Stimulated activated CD4-positive, alpha-beta T cell treated with anti-CD3 and anti-CD28 coated beads, Interleukin-15, amount 100 ng/mL, for 1 hour (primary cell): ENCODE measurements at places on chromosomes 7 and 10.

GRCh38 chr7:102389810-102390209, 6.4 kb upstream of the PRKRIP1 start:
- DNase-seq: no peak

DNA sequence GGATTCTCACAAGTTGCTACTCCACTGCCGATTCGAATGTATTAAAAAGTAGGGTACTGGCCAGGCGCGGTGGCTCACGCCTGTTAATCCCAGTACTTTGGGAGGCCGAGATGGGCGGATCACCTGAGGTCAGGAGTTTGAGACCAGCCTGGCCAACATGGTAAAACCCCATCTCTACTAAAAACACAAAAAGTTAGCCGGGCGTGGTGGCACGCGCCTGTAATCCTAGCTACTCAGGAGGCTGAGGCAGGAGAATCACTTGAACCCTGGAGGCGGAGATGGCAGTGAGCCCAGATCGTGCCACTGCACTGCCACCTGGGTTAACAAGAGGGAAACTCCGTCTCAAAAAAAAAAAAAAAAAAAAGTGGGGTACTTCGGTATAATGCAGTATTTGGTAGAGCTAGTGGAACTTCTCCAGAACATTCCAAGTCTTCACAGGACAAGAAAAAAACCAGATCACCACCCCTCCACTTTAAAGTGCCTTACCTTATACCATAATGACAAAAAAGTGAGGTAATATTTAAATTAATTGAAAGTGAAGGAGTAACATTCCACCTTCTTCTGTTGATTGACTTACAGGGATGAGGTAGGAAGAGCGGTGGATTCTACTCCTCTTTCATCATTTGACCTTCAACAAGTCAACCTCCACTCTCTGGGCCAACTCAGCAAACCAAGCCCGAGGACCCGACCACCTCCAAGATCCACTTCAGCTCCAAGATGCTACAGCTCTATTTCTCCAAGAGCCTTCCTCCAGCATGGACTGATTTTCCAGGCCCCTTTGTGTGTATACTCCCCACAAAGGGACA, 2.0 kb downstream of the BAZ1B start:
- no peak for DNase-seq

GRCh38 chr10:122152544-122152943, 118.6 kb upstream of the BTBD16 start:
- DNase-seq: no peak

GRCh38 chr7:86814661-86815379, 171.1 kb downstream of the GRM3 start:
- no peak for DNase-seq

GRCh38 chr7:150356265-150356897, 12.2 kb upstream of the REPIN1 start:
- DNase-seq: no peak

DNA sequence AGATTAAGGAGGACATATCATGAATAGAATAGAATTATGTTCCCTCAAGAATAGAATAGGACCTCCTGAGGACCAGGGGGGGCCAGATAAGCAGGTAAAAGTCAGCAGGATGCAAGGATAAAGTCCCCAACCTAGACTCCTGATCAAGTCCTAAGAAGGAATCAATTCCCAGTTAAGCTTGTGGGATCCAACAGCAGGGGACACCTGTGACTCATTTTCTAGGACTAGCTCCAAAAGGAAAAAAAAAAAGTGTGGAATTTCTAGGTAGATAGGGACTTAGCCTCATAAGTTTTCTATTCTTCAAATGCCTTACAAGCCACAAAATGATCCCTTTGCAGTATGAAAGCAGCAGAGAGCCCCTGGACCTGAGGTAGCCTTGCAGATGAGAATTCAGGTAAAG, 336.2 kb downstream of the WDR11 start:
- no peak for DNase-seq

GRCh38 chr7:68176974-68177373, 1180.3 kb downstream of the TYW1 start:
- no peak for DNase-seq

DNA sequence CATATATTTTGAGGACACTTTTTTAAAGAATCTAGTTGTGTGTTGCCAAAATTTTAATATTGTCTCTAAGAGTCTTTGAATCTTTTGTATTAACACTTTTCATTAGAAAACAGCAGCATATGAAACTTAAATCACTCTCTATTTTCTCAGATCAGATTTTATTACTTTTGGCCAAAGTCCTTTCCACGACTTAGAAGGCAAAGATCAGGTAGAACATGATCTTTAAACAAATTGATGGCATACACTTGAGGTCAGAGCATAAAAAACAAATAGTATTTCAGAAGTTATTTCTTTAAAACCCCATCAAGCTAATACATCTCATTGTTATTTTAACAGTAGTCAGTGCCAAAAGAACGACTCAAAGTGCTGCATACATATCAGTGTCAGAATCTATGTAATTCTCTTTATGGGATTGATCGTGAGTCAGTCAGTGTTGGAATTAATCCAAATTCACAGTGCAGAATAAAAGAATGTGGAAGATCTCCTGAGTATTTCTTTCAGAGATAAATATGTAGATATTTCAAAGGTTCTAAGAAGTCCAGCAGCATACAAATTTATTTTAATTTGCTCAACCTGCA, 9.6 kb upstream of the AGMO start:
- no peak for DNase-seq

DNA sequence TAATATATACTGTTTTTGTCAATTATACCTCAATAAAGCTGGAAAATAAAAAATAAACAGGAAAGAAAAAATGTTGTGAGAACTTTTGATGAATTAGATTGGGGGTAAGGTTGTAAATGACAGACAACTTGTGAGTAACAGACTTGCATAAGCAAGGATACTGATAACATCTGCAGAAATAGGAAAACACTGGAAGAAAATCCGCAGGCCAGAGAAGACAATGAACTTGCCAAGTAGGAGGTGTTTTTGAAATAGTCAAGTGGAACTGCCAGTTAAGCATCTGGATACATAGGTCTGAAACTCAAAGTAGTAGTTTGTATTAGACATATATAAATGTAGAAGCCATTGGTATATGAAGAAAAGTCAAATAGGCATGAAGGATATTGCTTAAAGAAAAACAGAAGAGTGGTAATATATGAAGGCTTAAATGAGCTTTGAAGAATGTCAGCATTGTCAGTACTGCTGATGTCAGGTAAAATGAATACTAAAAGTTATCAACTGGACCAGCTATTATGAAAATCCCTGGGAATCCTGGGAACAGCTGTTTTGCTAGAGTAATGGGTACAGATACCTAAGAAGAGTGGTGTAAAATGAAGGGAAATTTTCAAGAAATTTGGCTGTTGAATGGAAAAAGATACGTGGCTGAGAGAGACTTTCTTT, 58.7 kb downstream of the DNAJC1 start:
- DNase-seq: no peak

DNA sequence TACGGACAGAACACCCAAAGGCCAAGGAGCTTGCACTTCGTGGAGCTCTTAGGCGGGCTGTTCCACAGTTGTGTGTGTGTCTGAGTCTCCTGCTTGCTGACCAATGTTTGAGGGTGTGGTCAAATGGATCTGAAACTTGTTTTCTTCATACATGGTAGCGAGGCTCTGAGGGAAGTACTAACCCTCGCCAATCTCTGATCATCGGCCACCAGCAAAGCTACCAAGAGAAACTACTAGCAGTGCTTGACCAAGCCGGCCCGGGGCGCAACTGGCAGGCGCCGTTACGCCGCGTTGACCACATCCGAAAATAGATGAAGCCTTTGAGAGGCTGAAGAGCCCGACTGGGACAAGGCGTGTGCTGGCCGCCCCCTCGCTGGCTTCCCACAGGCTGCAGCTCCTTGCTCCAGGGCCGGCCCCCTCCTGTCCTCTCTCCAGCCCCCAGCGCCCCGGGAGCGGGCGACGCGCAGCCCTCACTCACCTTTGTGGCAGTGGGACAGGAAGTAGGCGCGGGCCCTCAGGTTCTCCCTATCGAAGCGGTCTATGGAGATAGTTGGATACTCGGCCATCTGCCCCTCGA, 384 bp downstream of the DCLRE1C start:
- DNase-seq: no peak

DNA sequence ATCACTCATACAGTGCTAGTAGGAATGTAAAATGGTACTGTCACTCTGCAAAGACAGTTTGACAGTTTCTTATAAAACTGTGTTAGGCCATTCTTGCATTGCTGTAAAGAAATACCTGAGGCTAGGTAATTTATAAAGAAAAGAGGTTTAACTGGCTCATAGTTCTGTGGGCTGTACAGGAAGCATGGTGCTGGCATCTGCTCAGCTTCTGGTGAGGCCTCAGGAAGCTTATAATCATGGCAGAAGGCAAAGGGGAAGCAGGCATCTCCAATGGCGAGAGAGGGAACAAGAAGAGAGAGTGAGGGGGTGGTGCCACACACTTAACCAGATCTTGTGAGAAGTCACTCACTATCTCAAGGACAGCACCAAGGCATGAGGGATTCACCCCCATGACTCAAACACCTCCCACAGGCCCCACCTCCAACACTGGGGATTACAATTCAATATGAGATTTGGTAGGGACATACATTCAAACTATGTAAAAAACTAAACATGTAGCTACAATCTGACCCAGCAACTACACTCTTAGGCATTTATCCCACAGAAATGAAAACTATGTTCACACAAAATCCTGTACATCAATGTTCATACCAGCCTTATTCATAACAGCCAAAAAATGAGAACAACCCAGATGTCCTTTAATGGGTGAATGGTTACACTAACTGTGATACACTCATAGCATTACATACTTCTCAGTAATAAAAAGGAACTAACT, 5.0 kb downstream of the ALDH18A1 start:
- DNase-seq: no peak
